Mesothelial cell of epicardium (in vitro differentiated cells): ENCODE measurements at places on chromosomes 2 and 18. TPM values are rescaled to one million over a fixed set of nuclear protein-coding genes. Genes with fewer than 3 reads are reported as not detected.

- DNase-seq, result no peak
Observed at GRCh38 chr2:25053041-25053440, 11.2 kb downstream of the EFR3B start.

DNA sequence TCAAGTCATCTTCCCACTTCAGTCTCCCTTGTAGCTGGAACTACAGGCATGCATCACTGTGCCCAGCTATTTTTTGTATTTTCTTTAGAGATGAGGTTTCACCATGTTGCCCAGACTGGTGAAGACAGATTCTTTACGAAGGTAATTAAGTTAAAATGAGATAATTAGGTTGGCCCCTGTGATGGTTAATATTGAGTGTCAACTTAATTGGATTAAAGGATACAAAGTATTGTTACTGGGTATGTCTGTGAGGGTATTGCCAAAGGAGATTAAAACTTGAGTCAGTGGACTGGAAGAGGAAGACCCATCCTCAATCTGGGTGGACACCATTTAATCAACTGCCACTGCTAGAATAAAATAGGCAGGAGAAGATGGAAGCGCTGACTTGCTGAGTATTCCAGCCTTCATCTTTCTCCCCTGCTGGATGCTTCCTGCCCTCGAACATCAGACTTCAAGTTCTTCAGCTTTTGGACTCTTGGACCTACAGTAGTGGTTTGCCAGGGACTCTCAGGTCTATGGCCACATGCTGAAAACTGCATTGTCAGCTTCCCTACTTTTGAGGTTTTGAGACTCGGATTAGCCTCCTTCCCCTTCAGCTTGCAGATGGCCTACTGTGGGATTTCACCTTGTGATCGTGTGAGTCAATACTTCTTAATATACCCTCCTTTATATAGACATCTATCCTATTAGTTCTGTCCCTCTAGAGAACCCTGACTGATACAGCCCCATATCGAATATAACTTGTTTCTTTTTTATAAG, 269.1 kb downstream of the TMX3 start:
- no peak for DNase-seq

DNA sequence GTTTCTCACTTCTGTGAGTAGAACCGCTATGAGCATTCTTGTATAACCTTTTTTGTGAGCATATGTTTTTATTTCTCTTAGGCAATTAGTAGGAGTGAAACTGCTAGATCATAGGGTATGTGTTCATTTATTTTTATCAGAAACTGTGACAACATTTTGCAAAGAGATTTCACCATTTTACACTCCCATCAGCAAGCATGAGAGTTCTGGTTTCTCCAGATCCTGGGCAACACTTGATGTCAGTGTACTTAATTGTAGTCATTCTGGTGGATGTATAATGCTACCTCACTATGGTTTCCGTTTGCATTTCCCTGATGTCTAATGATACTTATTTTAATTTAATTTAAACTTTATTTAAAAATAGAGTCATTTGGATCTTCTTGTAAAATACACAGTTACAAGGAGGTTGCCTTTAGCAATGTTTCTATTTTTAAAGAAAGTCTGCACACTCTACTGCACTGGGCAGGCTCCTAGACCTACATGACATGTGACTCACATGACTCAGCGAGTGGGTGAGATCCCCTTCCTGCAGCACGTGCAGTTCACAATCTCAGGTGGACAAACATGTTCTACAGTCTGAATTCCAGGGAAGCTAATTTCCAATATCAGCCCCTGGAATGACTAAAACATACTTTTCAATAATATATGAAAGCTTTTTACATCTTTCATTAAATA, 127.0 kb upstream of the BCL2L11 start:
- DNase-seq, result no peak

DNA sequence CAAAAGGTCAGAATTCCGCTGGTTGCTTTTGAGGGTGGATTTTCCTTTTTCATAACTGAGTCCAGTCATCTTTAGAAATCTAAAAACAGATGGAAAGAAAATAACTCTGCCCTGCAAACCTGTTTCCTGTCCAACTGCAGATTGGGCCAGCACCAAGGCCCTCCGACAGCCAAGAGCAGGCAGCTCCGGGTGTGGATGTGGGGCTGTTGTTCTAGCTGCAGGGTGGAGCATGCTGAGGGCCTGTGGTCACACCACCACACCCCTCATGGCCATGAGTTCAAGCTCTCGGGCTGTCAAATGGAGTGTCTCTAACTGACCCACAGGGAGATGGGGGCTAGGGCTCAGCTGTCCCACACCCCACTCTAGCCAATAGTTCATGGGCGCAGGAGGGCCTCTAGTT, 69.3 kb upstream of the BZW1 start:
- DNase-seq, result no peak

- no peak for DNase-seq
Observed at GRCh38 chr2:173286153-173286809, 68.4 kb upstream of the CDCA7 start.

DNA sequence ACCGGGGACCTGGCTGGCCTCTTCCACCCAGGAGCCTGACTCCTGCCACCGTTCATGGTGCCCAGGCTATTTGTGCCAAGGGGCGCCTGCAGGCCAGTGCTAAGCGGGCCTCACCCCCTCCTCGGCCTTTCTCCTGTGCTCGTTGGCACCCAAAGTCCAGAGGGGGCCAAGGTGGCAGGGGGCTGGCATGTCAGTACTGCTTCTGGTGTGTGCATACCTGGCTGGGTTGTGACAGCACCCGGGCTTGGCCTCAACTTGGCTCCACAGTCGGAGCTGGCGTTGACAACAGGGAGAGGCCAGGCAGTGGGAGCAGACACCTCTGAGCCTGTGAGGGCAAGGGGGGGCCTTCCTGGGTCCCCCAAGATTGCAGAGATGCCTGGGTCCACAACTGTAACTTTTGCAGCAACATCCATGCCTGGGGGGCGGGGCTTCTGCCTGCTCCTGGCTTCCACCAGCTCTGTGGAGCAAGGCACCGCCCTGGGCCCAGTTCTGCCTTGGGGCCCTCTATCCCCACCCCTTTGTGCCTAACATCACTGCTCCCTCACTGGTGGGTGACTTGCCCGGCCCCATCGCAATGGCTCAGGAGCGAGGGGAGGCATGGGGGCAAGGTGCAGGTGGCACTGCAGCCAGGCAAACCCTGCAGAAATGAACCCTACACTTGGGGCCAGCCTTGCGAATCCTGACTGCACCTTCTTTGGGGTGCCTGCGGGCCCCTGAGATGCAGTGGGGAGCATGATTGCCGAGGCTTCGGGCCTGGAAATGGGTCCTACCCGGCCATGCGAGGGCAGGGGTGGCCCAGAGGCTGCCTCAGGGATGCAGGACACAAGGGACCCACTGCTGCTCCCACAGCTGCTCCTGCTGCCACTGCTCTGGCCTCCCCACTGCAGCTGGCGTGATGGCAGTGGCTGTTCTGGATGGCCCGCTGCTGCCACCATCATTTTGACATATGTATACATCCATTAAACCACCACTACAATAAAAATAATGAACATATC, 35.9 kb downstream of the PTPN4 start:
- DNase-seq, result no peak

- DNase-seq, result no peak
Observed at GRCh38 chr2:9356261-9356660, 67.1 kb downstream of the ITGB1BP1 start.

- DNase-seq, result no peak
Observed at GRCh38 chr2:106606652-106607051, 119.5 kb downstream of the CD8B2 start.

GRCh38 chr2:15471606-15472005, 89.5 kb downstream of the NBAS start:
- DNase-seq, result no peak

- DNase-seq, result peak; percentile 28
Observed at GRCh38 chr18:75128051-75128605, 80.8 kb downstream of the PTGR3 start.

GRCh38 chr2:109238580-109238979, 109.6 kb downstream of the SH3RF3 start:
- DNase-seq, result no peak

- no peak for DNase-seq
Observed at GRCh38 chr2:88214631-88215030, 44.5 kb downstream of the THNSL2 start.

DNA sequence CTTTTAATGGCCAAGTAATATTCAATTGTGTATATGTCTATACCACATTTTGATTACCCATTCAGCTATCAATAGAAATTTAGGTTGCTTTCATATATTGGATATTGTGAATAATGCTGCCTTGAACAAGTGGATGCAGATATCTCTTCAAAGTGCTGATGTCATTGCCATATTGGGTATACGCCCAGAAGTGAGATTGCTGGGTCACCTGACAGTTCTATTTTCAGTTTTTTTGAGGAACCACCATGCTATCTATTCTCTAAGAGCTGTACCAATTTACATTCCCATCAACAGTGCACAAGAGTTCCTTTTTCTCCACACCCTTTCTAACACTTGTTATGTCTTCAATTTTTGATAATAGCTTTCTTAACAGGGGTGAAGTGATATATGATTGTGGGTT, 306.9 kb downstream of the ZNF516 start:
- DNase-seq, result no peak

GRCh38 chr18:70127359-70127758, 78.1 kb downstream of the RTTN start:
- DNase-seq, result no peak

GRCh38 chr2:5686536-5686935, 5.6 kb upstream of the SOX11 start:
- DNase-seq, result no peak

Gene UGT1A3
- total RNA-seq, result not detected in 3 replicates

Gene ANO7
- total RNA-seq, result 3.8 to 4.5 TPM (median 3.8 TPM) in 3 replicates

Gene CNRIP1
- total RNA-seq, result 4.9 to 5.6 TPM (median 5.2 TPM) in 3 replicates

Gene CYP27C1
- 4.0 to 4.5 TPM (median 4.1 TPM) in 3 replicates for total RNA-seq

Gene PXDN
- total RNA-seq, result 274 to 292 TPM (median 277 TPM) in 3 replicates

Gene CRYGC
- not detected in 3 replicates for total RNA-seq

Gene FKBP1B
- 14.6 to 18.0 TPM (median 16.9 TPM) in 3 replicates for total RNA-seq

Gene IMMT
- total RNA-seq, result 70.4 to 74.2 TPM (median 72.6 TPM) in 3 replicates

Gene PPP1R1C
- total RNA-seq, result 5.8 to 6.8 TPM (median 6.3 TPM) in 3 replicates

Gene MAB21L4
- 2.0 to 3.2 TPM (median 2.4 TPM) in 3 replicates for total RNA-seq
